ENCODE measurements at places on chromosomes 2 and 18. TPM values are rescaled to one million over a fixed set of nuclear protein-coding genes. Genes with fewer than 3 reads are reported as not detected.
A peak's percentile ranks its signal among the peaks of the same experiment; 100 is the strongest.

- H3K4me3 ChIP-seq = no peak overlapping the region
- DNase-seq = peak; percentile 56
- H3K36me3 ChIP-seq = no peaks in the 10 kb centered on the region
- peaks cover 19% of the 10 kb centered on the region for H3K27me3 ChIP-seq
These were observed 8.6 kb upstream of the MTCL1 start for GRCh38 chr18:8696749-8697211.

- peaks cover 61% of the 10 kb centered on the region for H3K27me3 ChIP-seq
- H3K36me3 ChIP-seq = no peaks in the 10 kb centered on the region
- H3K4me1 ChIP-seq = peaks cover 5% of the 10 kb centered on the region
- peak; percentile 14 for DNase-seq
- no peak overlapping the region for H3K27ac ChIP-seq
- H3K4me3 ChIP-seq = peak overlapping the region; percentile 61
These were observed 499 bp downstream of the COBLL1 start for GRCh38 chr2:164840930-164841718.

DNA sequence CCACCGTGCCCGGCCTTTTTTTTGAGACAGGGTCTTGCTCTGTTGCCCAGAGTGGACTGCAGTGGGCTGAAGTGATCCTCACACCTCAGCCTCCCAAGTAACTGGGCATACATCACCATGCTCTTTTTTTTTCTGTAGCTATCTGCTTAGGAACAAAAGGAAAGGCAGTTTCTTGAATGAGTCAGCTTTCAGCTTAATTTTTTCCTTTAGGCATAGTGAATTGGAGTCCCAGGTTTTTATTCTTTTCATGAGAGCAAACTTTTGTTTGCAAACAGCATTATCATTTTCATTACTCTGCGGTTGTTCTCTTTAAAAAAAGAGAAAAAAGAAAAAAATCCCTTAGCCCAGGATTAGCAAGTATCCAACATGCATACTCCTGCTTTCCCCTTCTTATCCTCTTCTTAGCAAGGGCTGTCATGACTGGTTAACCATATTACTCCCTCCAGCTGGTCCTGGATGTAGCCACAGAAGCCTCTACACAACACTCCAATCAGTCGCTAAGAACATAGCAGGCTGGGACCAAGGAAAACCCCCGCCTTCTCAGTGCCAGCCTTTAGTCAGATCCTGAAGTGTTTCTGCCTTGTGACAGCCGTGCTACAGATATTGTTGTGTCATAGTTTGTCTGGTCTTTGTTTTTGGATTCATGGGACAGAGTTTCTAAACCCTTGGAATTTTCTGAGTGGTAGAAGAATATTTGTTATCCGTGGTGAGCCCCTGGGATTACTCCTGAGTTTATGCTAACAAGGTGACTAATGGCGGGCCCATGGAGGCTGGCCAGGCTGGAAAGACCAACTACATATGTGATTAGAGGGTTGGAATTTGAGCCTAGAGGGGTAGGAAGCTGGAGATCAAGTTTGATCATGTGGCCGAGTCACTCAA, 23.3 kb upstream of the ST3GAL5 start:
- no peak for DNase-seq
- H3K4me1 ChIP-seq = peaks cover 8% of the 10 kb centered on the region
- H3K27me3 ChIP-seq = peaks cover 2% of the 10 kb centered on the region
- H3K36me3 ChIP-seq = no peaks in the 10 kb centered on the region
- no peak overlapping the region for H3K27ac ChIP-seq

DNA sequence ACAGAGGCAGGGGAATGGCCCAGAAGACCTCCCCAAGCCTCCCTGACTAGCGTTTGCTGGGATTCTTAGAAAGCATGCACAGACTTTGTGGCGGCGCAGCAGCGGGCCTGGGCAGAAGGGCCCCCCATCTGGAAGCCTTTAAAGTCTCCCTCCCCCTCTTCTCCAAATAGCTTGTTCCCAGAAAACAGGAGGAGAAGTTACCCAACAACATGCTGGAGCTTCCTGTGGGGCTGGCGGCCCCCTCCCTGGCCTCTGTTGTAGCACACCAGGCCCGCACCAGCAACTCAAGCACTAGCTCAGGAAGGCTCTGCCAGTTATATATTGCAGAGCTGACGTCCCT, 334.8 kb downstream of the DYSF start:
- no peaks in the 10 kb centered on the region for H3K4me1 ChIP-seq
- DNase-seq = no peak
- H3K4me3 ChIP-seq = no peak overlapping the region

GRCh38 chr18:59664329-59664728, 32.9 kb downstream of the CCBE1 start:
- no peak overlapping the region for H3K4me3 ChIP-seq
- H3K27me3 ChIP-seq = peaks cover 4% of the 10 kb centered on the region
- H3K36me3 ChIP-seq = no peaks in the 10 kb centered on the region
- no peak overlapping the region for H3K27ac ChIP-seq

DNA sequence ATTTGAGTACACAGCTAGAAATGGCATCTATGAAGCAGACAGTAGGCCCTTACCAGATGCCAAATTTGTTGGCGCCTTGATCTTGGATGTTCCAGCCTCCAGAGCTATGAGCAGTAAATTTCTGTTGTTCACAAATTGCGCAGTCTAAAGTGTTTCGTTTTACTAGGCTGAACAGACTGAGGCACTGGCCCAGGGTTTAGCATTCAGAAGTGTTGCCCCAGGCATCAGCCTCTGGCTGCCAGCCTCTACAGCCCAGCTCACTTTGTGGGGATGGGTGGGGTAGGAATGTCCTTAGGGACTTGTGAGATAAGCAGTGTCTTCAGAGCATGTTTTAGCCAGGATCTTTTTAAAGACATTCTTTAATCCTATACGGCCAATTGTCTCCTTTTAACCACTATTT, 51.5 kb upstream of the MGAT5 start:
- peaks cover 5% of the 10 kb centered on the region for H3K27me3 ChIP-seq
- no peak overlapping the region for H3K4me3 ChIP-seq
- H3K27ac ChIP-seq = no peak overlapping the region
- no peaks in the 10 kb centered on the region for H3K36me3 ChIP-seq

PAX3 gene
- total RNA-seq = not detected

G6PC2 gene
- not detected for total RNA-seq

DNA sequence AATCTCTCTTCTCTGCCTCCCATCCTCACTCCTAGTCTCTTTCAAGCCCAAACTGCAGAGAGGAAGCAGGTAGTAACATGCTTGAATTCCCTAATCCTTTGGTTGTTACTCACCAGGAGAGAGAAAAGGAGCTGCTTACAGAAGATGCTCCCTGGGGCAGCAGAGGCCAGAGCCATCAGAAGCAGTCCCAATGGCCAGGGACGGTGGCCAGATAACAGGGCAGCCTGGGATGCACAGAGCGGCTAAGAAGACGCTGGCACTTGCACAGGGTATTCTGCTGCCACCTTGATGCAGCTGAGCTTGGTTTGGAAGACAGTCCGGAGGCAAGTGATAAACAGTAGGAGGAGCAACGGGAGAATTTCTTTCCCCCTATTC, 250 bp downstream of the DSC1 start:
- H3K27me3 ChIP-seq = no peaks in the 10 kb centered on the region
- H3K36me3 ChIP-seq = no peaks in the 10 kb centered on the region
- H3K4me1 ChIP-seq = no peaks in the 10 kb centered on the region
- no peak overlapping the region for H3K27ac ChIP-seq
- H3K4me3 ChIP-seq = no peak overlapping the region
- no peak for DNase-seq

DNA sequence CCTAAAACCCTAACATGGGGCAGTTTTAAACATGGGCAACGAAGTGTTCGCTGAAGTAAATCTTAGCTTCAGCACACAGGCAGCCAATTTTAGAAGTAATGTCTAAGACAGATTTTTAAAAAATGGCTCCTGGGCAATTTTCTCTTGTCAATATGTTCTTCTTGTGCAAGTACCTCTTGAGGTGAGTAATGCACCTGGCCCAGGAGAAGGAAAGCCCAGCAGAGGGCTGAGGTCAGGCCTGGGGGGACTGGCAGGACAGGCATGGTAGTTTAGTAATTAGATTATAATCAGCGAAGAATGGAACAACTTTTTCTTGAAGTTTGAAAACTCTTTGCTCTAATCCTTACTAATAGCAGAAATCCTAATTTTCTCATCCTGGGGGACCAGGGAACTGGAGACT, 77.6 kb downstream of the SPRED2 start:
- no peak overlapping the region for H3K27ac ChIP-seq
- H3K4me3 ChIP-seq = no peak overlapping the region
- H3K36me3 ChIP-seq = no peaks in the 10 kb centered on the region
- H3K27me3 ChIP-seq = peaks cover 16% of the 10 kb centered on the region
- DNase-seq = no peak

DNA sequence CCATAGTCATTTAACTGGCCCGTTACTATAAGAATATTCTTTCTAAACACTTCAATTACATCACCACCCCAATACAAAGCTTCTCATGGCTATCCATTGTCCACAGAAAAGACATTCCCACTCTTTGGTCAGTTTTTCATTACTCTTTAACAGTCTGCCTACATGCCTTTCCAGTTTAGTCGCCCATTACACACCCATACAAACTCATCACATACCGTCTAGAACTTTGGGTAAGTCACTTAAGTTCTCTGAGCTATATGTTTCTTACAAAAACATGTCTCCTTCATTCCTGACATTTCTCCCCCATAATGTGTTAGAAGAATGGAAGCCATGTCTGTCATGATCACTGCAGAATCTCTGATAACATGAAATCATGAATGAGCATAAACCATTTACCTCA, 108.2 kb upstream of the STK17B start:
- H3K4me3 ChIP-seq = no peak overlapping the region
- H3K27me3 ChIP-seq = no peaks in the 10 kb centered on the region
- DNase-seq = no peak
- H3K27ac ChIP-seq = no peak overlapping the region
- peaks cover 40% of the 10 kb centered on the region for H3K4me1 ChIP-seq

- H3K27ac ChIP-seq = no peak overlapping the region
- no peaks in the 10 kb centered on the region for H3K36me3 ChIP-seq
- no peaks in the 10 kb centered on the region for H3K4me1 ChIP-seq
- no peak for DNase-seq
- H3K4me3 ChIP-seq = no peak overlapping the region
- H3K27me3 ChIP-seq = peaks cover 10% of the 10 kb centered on the region
These were observed 71.7 kb downstream of the IKZF2 start for GRCh38 chr2:213079756-213080155.

- no peaks in the 10 kb centered on the region for H3K27me3 ChIP-seq
- peaks cover 77% of the 10 kb centered on the region for H3K36me3 ChIP-seq
- H3K4me1 ChIP-seq = peaks cover 87% of the 10 kb centered on the region
- H3K4me3 ChIP-seq = peak overlapping the region; percentile 4
- peak overlapping the region; percentile 2 for H3K27ac ChIP-seq
- peak; percentile 5 for DNase-seq
These were observed 8.2 kb downstream of the ARHGAP25 start for GRCh38 chr2:68742626-68743415.

DNA sequence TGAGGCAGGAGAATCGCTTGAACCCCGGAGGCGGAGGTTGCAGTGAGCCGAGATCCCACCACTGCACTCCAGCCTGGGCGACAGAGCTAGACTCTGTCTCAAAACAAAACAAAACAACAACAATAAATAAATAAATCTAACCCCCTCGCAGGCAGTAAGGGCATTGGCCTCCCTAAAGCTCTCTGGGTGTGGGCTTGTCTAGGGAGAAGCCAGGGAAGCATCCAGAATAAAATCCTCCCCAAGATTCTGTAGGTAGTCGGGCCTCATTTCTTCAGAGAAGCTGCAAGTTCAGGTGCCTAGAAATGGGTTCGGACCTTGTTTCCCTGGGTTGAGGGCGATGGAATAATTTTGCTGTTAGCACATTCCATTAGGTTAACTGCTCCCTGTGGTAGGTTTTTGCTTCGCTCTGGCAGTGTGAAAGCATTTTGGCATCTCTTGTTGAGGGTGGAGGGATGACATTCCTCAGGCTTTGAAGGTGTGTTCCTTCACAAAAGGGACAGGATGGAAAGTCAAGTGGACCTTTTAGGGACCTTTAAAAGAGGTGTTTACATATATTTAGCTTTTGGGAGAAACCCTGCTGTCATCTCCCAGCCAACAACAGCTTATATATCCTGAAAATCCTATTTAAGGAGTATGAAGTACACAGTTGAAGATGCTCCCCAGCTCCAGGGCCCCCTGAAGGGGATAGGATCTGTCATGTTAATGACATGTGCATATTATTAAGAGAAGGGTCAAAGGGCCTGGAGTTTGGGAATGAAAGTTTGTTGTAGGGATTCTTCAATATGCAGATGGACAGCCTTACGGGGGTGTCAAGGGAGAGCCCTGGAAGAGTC, 17.7 kb downstream of the MYCN start:
- no peak overlapping the region for H3K27ac ChIP-seq
- H3K4me3 ChIP-seq = no peak overlapping the region
- DNase-seq = no peak
- peaks cover 8% of the 10 kb centered on the region for H3K27me3 ChIP-seq
- H3K4me1 ChIP-seq = no peaks in the 10 kb centered on the region

SFXN5 gene
- 18.5 TPM for total RNA-seq

All from activated T-helper 2 cell treated with anti-CD3 and anti-CD28 coated beads, Interferon-gamma antibody, Interleukin-2, Interleukin-4, amounts not matched to agents 10 μg/mL and 5 μg/mL and 100 μg/mL, durations not matched to agents 14 hours and 24 hours and 36 hours (primary cell).